Sigmoid colon (tissue), 7 donors: ENCODE measurements at places on chromosomes 11 and 22.

DNA sequence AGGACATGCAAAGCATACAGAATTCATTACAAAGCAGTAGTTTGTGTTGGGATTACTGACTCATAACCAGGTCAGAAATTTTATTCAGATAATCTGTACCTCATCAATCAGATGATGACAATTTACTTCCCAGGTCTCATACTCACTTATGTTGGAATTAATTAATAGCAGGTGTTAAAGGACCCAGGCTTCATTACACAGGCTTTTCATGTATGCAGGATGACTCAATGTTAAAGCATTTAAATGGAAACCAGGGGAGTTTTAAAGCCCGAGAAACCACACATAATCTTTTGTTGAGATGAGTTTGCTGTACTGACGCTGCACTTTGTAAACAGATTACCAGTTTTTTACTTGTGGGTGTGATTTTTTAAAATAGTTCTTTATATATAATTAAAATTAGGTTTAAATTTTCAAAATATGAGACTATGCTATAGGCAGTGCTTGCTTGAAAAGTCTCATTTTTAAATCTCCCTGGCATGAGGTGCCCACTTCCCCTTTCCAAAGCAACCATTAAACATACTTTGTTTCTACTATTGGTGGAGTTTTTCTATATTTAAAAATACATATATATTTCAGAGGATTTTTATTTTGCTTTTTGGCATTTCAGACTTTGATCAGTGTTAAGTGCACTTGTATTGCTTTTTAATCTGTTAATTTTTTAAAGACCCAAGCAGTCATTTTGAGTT, 41.0 kb downstream of the CEP57 start:
- no peak for DNase-seq

GRCh38 chr11:120221115-120221752, 10.4 kb downstream of the OAF start:
- DNase-seq: no peak

DNA sequence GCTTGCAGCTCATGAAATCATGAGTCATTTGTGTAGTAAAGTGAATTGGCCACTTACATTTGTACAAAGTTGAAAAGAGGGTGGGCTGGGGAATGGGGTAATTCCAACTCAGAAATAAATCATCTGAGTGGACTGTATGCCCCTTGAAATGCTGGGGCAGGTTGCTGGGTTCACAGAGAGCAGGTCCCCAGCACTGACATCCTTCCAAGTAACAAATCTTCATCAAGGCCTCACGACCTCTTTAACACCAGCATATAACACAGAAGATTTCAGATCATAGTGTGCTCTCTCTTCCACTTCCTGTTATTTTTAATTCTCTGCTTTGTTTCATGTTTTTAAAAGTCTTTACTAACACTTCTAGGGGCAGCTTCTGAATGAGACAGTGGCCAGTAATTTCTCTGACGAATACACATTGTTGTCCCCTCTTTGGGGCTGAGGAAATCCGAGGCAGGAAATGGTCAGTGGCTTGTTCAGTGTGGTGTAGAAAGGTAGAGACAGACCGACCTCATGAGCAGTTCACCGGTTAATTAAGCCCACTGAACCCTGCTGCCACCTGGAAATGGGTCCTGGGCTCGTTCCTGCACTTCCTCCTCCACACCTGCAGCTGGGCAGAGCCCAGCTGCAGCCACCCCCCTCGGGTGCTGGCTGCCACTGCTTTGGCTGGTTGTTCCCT, 127.7 kb downstream of the MAML2 start:
- DNase-seq: no peak

DNA sequence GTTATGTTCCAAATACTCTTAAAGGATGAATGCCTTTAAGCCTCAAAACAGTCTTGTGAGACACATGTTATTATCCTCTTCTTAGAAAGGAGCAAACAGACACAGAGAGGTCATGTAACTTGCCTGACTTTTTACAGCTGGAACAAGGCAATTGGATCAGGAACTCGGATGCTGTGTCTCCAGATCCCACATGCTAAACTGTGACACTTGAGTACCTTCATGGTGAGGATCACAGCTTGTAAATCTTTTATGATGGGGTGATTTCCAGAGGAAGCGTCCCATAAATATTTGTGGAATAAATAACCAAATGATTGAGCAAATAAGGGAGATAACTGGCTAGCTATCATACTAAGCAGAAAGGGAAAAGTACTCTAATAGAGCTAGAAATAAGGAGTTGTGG, 171.2 kb downstream of the C11orf91 start:
- no peak for DNase-seq

- no peak for DNase-seq
Observed at GRCh38 chr11:130787092-130787616, 129.1 kb downstream of the SNX19 start.

- DNase-seq: no peak
Observed at GRCh38 chr11:18320617-18321016, 1.3 kb downstream of the HPS5 start.

DNA sequence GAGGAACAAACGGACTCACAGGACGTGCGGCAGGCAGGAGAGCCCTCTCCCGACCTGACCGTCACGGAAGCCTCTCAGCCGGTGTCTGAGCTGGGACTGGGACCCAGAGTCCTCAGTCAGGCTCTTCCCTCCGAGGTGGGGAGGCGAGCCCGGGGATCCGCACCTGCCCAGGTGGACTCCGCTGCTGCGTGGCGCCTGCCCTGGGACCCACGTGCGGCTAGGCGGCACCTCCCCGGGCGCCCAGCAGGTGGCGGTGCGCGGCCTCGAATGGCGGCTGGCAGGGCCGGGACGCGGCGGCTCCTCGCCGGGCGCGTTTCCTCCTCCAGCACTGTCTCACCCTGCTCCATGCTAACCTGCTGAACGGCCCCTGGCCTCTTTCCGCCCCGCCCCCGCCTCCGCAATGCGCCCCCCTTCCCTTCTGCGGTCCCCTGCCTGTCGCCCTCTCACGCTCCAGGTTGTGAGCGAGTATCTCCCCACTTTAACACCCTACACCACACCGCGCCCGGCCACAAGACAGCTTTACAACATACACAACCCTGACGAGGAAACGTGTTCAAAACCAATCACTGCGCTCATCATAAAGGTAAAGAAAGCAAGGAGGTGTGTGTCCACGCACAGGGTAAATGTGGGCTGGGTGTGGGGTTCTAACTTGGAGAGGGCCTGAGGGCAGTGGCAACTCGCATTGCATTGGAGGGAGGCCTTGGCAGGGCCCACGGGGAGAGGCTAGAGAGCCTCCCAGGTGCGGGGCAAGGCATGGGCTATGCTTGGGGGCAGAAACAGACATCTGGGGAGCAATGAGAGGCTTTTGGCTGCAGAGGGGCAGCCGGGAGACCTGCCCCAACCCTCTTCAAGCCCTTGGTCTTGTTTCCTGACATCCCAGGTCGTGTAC, 25.9 kb upstream of the ATXN10 start:
- peak; percentile 85 for DNase-seq

GRCh38 chr22:31148488-31148887, 8.2 kb upstream of the PLA2G3 start:
- no peak for DNase-seq

- DNase-seq: no peak
Observed at GRCh38 chr11:1541474-1542204, 30.4 kb downstream of the DUSP8 start.

DNA sequence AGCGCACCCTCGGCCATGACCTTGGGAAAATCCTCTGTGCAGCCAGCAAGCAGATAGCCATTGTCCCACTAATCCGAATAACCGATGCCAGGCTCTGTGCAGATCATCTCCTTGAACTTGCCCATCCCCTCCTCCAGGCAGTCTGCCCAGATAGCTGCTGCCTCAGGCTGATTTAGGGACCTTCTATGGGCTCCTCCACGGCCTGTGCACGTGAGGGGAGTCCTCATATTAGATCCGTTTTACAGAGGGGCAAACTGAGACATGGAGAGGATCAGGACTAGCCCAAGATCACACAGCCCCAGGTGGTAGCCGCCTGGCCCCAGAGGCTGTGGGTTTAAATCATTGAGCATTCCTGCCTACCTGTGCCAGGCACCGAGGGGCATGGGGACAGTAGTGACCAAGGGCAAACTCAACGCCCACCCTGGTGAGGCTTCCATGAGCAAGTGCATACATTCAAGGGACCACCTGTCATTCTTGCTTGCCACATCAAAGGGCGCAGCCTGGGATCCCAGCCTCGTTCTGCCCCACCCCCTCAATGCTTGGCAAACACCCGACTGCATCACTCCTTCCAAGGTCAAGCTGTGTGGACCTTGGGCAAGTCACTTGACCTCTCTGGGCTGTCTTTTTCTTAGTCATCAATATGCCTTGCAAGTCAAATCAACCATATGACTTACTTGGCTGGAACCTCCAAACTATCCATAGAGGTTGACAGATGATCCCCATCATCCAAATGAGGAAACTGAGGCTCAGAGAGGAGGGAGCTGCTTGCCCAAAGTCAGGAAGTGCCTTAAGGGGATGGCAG, 131.6 kb downstream of the MN1 start:
- no peak for DNase-seq

- DNase-seq: no peak
Observed at GRCh38 chr11:122424636-122425035, 230.9 kb upstream of the UBASH3B start.
